OCI-M1 (cell line): ENCODE measurements at places on chromosomes 2 and 18.

- no peak for DNase-seq
Measured at GRCh38 chr2:216618785-216619184, 14.4 kb upstream of the IGFBP2 start.

GRCh38 chr2:123746006-123746405 is 279.1 kb upstream of the CNTNAP5 start:
- DNase-seq, result peak; percentile 17

GRCh38 chr2:96330407-96330806 is 5.2 kb upstream of the NCAPH start:
- DNase-seq, result no peak

DNA sequence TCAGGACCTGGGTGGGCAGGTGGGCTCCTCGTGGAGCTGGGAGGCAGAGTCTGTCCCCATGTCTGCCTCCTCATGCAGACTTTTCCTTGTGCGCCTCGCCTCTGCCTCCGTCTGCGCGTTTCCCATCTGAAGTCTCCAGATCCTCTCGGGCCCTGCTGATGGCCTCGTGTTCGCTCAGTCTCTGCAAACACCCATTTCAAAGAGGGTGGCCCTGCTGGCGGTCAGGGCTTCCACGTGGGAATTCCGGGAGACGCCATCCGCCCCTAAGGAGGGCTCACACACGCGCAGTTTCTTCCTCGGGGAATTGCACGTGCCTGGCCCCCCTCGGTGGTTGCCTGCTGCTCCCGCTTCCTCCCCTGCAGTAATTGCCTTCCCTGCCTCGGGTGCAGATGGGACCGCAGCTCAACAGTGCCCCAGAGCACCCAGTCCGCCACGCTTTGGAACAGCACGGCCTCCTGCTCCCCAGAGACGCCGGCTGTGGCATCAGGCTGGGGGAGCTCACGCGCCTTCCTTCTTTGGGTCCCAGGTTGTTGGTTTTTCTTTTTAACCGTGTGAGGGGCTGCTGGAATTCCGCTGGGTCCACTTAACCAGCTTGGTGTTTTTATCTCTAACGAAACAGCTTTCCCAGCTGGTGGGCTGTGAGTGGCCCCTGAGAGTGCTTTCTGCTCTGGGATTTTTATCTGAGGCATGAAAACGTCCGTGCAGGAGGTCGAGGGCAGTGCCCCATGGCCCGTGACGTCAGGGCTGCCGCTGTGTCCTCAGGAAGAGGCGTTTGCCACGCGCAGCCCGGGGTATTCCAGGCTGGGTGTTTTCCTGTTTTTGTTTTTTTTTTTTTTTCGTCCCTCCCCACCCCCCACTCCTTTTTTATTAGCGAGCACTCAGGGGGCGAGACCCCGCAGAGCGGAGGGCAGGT is 16.1 kb downstream of the NFATC1 start:
- no peak for DNase-seq

DNA sequence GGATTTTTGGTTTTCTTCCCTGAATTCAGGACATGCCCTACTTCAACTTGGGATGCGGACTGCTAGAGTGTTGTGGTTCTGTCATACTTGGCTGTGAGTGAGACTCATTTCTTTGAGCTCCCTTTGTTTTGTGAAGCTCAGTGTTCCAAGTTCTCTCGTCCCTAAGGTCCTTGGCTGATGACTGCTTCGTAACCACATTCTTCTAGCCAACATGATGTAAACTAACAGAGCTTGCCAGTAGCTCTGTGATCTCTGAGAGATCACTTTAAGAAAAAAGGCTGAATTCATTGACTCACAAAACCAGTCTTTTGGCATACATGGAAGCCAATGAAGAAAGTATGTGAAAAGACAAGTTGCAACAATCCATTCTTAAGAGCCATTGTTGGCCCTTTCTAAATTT is 96.9 kb upstream of the MSTN start:
- DNase-seq, result no peak
